Liver (tissue), 10 donors: ENCODE measurements at places on chromosomes 2 and 18. TPM values are rescaled to one million over a fixed set of nuclear protein-coding genes. Genes with fewer than 3 reads are reported as not detected.
A peak's percentile ranks its signal among the peaks of the same experiment; 100 is the strongest.

DNA sequence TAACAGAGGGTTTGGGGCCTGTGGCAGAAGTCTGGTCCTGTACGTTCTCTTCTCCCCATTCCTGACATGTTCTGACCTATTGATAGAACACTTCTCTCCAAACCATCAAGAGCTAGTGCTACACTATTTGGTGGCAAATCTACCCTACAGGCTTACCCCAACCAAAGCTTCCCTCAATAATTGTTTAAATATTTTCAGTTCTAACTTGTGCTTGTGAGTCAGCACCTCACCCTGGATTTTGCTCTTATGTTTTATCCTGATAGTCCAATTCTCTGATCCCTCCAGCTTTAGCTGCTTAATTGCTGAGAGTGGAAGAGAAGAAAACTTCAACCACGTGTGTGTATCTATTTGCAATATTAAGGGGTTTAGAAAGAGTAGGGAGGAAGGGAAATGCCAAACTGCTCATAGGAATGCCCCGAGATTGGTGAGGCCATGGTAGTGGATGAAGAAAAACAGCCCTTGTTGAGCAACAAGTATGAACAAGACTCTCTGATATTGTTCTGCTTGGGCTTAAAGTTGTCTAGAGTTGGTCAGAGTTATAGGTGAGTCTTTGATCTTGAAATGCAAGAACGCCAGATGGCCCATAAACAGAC is 67.8 kb upstream of the PARD3B start:
- no peak overlapping the region for H3K4me3 ChIP-seq
- H3K36me3 ChIP-seq, result no peaks in the 10 kb centered on the region
- H3K4me1 ChIP-seq, result no peaks in the 10 kb centered on the region
- no peak for DNase-seq
- H3K27me3 ChIP-seq, result no peaks in the 10 kb centered on the region

GRCh38 chr2:53130441-53130943 is 637.1 kb upstream of the CHAC2 start:
- no peaks in the 10 kb centered on the region for H3K4me1 ChIP-seq
- H3K36me3 ChIP-seq, result no peaks in the 10 kb centered on the region
- H3K27me3 ChIP-seq, result peaks cover 3% of the 10 kb centered on the region
- no peak for DNase-seq

GRCh38 chr18:36649205-36649604 is 179.6 kb downstream of the TPGS2 start:
- H3K36me3 ChIP-seq, result no peaks in the 10 kb centered on the region
- no peaks in the 10 kb centered on the region for H3K27me3 ChIP-seq
- no peak overlapping the region for H3K4me3 ChIP-seq
- H3K4me1 ChIP-seq, result no peaks in the 10 kb centered on the region
- no peak for DNase-seq

GRCh38 chr2:197108758-197109157 is 182.3 kb upstream of the PGAP1 start:
- no peaks in the 10 kb centered on the region for H3K27me3 ChIP-seq
- H3K4me1 ChIP-seq, result peaks cover 26% of the 10 kb centered on the region
- H3K36me3 ChIP-seq, result no peaks in the 10 kb centered on the region
- no peak overlapping the region for H3K4me3 ChIP-seq
- no peak for DNase-seq

DNA sequence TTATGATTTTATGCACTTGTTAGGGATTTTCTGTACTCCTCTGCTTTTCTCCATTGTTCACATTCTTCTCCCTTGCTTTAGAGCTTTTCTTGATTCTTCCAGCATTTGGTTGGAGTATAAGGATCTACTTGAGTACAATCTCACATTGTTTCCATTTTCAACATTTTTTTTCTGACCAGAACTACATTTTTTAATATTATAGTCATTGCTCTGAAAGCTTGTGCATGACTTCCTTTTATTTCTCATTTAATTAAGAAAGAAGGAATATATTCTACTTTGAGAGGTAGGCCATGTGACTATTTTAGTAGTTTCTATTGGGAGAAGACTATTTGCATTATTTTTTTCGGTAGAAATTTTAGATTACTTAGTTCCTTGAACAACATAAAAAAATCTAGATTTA is 200.4 kb downstream of the TMEM247 start:
- DNase-seq, result no peak
- no peaks in the 10 kb centered on the region for H3K36me3 ChIP-seq
- no peak overlapping the region for H3K27ac ChIP-seq
- no peaks in the 10 kb centered on the region for H3K4me1 ChIP-seq
- H3K27me3 ChIP-seq, result no peaks in the 10 kb centered on the region
- no peak overlapping the region for H3K4me3 ChIP-seq

GRCh38 chr2:165522719-165523118 is 53.2 kb downstream of the CSRNP3 start:
- no peaks in the 10 kb centered on the region for H3K27me3 ChIP-seq
- no peaks in the 10 kb centered on the region for H3K4me1 ChIP-seq
- no peak overlapping the region for H3K27ac ChIP-seq
- H3K4me3 ChIP-seq, result no peak overlapping the region
- H3K36me3 ChIP-seq, result peaks cover 2% of the 10 kb centered on the region

- peak overlapping the region; percentile 49 for H3K27ac ChIP-seq
- H3K27me3 ChIP-seq, result no peaks in the 10 kb centered on the region
- H3K4me3 ChIP-seq, result no peak overlapping the region
- DNase-seq, result no peak
Measured at GRCh38 chr18:77116201-77117080, 16.1 kb downstream of the MBP start.

- no peaks in the 10 kb centered on the region for H3K27me3 ChIP-seq
- H3K4me1 ChIP-seq, result no peaks in the 10 kb centered on the region
- no peak overlapping the region for H3K4me3 ChIP-seq
Measured at GRCh38 chr2:23509103-23509502, 124.1 kb downstream of the KLHL29 start.

GRCh38 chr18:57241869-57242268 is 95.0 kb downstream of the BOD1L2 start:
- no peaks in the 10 kb centered on the region for H3K27me3 ChIP-seq
- H3K4me3 ChIP-seq, result no peak overlapping the region
- no peak overlapping the region for H3K27ac ChIP-seq
- peaks cover 4% of the 10 kb centered on the region for H3K4me1 ChIP-seq

DNA sequence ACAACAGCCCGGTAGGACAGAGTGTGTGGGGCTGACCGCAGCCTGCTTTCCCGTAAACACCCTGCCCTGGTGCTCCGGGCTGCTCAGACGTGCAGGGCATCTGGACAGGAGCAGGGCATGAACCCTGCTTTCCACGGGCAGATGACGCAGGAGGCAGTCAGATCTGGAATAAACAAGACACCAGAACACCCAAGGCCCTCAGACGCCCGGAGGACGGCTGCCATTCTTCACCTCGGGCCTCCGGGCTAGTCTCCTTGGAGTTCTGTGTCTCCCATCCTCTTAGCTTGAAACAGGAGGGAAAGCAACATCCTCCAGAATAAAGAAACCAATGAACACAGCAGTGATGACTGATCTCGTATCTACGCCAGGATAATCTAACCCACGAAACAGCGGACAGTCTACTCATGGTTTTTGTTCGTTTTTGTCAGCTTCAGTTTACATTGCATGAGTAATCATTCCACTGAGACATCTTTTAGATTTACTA is 7.3 kb downstream of the PXDN start:
- no peaks in the 10 kb centered on the region for H3K4me1 ChIP-seq
- no peaks in the 10 kb centered on the region for H3K27me3 ChIP-seq
- H3K36me3 ChIP-seq, result no peaks in the 10 kb centered on the region
- no peak overlapping the region for H3K4me3 ChIP-seq
- no peak for DNase-seq

DNA sequence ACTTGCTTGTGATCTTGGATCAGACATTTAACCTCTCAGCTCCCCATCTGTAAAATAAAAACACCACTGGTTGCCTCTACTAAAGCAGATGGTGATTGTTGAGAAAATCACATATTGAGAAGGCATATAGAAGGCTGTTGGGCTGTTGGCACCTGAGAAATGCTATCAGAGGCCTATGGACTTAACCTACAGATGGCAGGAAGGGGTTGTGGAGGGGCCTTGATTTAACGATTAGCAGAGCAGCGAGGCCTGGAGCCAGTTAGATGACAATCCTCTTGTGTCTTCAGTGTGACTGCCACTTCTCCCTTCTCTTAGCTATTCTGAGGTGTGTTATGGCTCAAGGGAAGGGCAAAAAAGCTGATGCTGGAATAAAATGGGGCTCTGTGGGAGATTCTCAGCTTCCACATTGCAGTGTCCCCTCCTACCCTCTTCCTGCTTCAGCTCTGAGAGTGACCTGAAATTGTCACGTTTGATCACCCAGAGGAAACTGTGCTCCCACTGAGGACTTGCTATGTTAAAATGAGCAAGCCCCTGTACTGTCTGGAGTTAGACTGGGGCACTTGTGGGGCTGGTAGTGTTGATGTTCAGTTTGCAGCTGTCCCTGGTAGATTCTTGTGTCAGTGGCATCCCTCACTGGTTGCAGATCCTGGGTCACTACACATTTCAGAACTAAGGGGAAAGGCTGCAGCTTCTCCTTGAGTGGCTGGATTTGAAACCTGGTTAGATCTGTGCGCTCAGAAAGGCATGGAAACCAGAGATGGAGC is 31.5 kb downstream of the CXCR4 start:
- no peaks in the 10 kb centered on the region for H3K36me3 ChIP-seq
- no peaks in the 10 kb centered on the region for H3K27me3 ChIP-seq
- no peak overlapping the region for H3K4me3 ChIP-seq

DNA sequence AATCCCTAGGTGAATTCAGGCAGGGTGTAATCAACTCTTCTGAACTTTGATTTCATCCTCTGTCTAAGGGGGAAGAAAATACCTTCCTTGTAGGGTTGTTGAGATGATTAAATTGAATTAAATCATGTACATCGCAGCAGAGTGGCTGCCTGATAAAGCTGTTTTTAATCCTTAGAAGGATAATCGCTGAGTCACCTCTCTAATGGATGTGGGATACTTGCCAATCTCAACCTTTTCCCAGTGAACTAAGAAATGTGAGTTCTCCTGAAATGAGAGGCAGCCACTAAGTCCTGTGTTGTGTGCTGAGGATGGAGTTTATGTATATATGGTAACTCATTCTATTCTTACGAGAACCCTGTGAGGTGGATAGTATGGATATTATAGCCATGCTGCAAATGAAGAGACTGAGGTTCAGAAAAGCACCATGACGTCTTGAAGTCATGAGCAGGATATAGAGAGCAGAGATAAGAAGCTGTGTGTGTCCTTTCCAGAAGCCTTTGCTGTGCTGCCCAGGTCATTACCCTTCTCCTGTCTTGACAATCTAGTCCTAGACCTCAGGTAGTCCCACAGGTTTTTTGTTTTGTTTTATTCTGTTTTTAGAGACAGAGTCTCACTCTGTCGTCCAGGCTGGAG is 93.3 kb downstream of the HNRNPLL start:
- H3K4me1 ChIP-seq, result peaks cover 6% of the 10 kb centered on the region
- H3K27ac ChIP-seq, result no peak overlapping the region
- no peaks in the 10 kb centered on the region for H3K27me3 ChIP-seq
- no peaks in the 10 kb centered on the region for H3K36me3 ChIP-seq

DNA sequence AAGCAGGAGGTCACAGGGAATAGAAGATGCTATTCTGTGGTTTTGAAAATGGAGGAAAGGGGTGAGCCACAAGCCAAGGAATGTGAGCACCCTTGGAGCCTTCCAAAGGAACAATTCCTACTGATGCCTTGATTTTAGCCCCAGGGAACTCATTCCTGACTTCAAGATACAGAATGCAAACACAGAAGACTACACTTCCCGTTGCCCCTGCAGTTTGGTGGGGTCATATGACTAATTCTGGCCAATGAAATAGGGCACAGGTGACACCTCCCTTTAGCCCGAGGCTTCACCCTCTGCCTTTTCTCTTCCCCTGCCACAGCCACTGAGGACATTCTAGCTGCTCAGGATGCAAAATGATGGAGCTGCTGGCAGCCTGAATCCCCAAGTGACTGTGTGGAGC is 126.1 kb downstream of the INHBB start:
- no peak for DNase-seq
- H3K27ac ChIP-seq, result no peak overlapping the region
- no peaks in the 10 kb centered on the region for H3K27me3 ChIP-seq
- no peak overlapping the region for H3K4me3 ChIP-seq
- H3K4me1 ChIP-seq, result peaks cover 62% of the 10 kb centered on the region
- no peaks in the 10 kb centered on the region for H3K36me3 ChIP-seq

- no peaks in the 10 kb centered on the region for H3K27me3 ChIP-seq
- DNase-seq, result no peak
- no peak overlapping the region for H3K27ac ChIP-seq
- no peaks in the 10 kb centered on the region for H3K4me1 ChIP-seq
- no peaks in the 10 kb centered on the region for H3K36me3 ChIP-seq
Measured at GRCh38 chr2:27001950-27002349, 30.8 kb upstream of the TMEM214 start.

GRCh38 chr2:159232456-159233170 is 53.9 kb downstream of the WDSUB1 start:
- H3K4me1 ChIP-seq, result no peaks in the 10 kb centered on the region
- no peak for DNase-seq
- H3K36me3 ChIP-seq, result peaks cover 11% of the 10 kb centered on the region

DNA sequence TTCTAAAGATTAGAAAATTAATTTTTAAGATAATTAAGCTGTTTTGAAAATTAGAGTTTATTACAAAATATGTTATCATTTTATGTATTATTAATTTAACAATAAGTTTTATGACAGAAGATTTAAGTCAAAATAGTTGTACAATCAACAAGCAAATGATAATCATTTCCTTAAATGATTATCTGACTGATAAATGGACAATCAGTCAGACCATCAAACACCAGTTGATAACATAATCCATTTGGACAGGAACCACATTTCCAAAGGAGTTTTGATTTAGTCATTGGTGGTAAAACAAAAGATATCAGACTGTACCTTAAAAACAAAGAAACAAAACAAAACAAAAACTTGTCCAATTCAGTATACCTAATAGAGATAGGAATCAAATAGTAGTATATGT is 1.9 kb downstream of the TFPI start:
- peak overlapping the region; percentile 95 for H3K4me3 ChIP-seq
- H3K27ac ChIP-seq, result peak overlapping the region; percentile 65
- H3K27me3 ChIP-seq, result no peaks in the 10 kb centered on the region
- DNase-seq, result no peak

- no peaks in the 10 kb centered on the region for H3K36me3 ChIP-seq
- no peak overlapping the region for H3K4me3 ChIP-seq
- H3K27ac ChIP-seq, result peak overlapping the region; percentile 91
- no peaks in the 10 kb centered on the region for H3K27me3 ChIP-seq
Measured at GRCh38 chr2:43159797-43160196, 66.6 kb downstream of the ZFP36L2 start.

ERFE gene
- not detected for total RNA-seq

CHST9 gene
- total RNA-seq, result 6.4 TPM

SLC66A3 gene
- total RNA-seq, result 11.5 TPM

BARD1 gene
- total RNA-seq, result 3.8 TPM

SLC16A14 gene
- 3.7 TPM for total RNA-seq

NT5DC4 gene
- 1.2 TPM for total RNA-seq

DYSF gene
- 20.8 TPM for total RNA-seq

FRZB gene
- 0.17 TPM for total RNA-seq

SERPINB4 gene
- not detected for total RNA-seq

TRMT61B gene
- total RNA-seq, result 10.0 TPM

ZNF804A gene
- total RNA-seq, result 0.37 TPM

SERPINB13 gene
- not detected for total RNA-seq

ECEL1 gene
- 1.8 TPM for total RNA-seq

CENPA gene
- total RNA-seq, result 14.4 TPM
